Stimulated activated CD8-positive, alpha-beta memory T cell treated with anti-CD3 and anti-CD28 coated beads, Interleukin-4, amount 100 ng/mL, for 4 hours (primary cell): ENCODE measurements at places on chromosomes 12 and 14.
A peak's percentile ranks its signal among the peaks of the same experiment; 100 is the strongest.

GRCh38 chr12:30515351-30515750 is 180.3 kb downstream of the IPO8 start:
- DNase-seq: no peak

DNA sequence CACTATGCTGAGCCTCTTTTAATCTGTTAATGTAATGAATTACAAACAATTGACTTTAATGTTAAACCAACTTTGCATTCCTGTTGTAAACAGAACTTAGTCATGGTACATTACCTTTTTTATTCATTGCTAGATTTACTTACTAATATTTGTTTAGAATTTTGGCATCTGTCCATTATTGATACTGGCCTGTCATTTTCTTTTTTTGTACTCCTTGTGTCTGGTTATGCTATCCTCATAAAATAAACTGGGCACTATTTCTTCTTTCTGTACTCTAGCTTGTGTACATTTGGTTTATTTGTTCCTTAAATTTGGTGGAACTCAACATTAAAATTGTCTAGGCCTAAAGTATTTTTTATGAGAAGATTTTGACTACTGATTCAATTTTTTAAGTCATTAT is 32.1 kb downstream of the SPATA7 start:
- no peak for DNase-seq

DNA sequence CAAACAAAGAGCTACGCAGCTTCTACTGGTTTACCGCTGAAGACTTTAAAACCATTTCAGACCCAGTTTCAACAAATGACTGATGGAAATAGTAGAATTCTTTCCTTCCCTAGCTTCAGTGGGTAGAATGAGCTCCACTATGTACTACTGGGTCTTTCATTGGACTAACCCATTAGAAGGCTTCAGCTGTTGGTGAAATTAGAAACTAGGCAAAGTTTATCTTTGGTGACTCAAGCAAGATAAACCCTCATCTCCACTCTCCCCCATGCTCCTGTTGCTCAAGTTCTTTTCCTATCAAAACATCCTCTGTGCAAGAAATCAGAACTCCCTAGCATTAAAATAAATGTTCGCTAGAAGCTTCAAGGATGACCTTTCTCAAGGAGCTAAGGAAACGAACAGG is 159.2 kb downstream of the PAWR start:
- no peak for DNase-seq

GRCh38 chr14:22689199-22689598 is 45.0 kb upstream of the OR6J1 start:
- DNase-seq: no peak

DNA sequence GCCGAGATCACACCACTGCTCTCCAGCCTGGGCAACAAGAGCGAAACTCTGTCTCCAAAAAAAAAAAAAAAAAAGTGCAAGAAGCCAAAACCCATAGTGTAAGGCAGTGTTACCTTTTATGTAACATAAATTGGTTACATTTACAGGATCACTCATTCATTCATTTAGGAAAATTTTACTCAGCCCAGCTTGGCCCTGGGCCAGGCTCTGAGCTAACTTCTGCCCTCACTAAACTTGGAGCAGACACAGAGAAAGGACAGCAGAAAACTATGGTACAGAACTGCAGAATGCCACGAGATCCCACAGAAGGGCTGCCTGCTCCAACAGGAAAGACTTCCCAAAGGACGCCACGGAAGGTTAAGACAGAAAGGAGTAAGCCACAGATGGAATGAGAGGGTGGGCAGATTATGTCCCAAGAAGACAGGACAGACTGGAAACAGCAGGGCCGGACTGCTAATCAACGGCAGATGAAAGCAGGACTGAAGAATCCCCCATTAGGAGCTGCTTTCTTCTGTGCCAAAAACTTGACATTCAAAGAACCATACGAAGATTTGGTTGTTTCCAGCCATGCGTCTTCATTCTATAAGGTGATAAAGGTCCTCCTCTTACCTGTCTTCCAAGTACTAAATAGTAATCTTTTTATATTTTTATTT is 18.9 kb downstream of the PPP1R13B start:
- DNase-seq: no peak

DNA sequence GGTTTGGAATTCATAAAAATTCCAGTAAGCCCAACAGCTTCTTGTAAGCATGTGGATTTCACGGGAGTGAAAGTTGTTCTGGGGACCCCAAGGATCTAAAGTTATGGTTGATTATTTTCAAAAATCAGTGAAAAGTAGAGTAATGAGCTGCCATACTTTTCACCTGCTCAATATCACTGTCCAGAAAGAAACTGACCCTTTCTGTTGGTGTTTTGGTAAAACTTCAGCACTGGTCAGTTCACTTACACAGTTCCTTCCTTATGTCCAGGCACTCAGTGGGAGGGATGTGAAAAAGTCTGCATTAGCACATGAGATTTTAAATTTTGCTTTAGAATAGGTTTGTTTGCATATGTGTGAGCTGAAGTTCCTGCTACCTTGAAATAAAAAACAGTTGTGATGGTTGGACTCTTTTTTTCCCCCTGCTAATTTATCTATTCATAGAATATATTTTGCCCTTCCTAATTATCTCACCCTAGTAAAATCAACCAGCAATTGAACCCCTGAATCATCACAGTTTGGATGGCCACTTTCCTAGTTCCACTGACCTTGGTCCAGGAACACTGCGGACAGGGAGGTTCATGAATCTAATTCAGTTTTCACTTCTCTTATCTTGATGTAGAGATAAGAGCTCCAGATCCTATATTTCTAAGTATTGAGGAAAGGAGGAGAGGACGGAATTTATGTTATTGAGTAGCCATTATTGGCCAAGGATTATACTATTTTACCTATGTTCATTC is 25.8 kb downstream of the CFL2 start:
- DNase-seq: no peak

DNA sequence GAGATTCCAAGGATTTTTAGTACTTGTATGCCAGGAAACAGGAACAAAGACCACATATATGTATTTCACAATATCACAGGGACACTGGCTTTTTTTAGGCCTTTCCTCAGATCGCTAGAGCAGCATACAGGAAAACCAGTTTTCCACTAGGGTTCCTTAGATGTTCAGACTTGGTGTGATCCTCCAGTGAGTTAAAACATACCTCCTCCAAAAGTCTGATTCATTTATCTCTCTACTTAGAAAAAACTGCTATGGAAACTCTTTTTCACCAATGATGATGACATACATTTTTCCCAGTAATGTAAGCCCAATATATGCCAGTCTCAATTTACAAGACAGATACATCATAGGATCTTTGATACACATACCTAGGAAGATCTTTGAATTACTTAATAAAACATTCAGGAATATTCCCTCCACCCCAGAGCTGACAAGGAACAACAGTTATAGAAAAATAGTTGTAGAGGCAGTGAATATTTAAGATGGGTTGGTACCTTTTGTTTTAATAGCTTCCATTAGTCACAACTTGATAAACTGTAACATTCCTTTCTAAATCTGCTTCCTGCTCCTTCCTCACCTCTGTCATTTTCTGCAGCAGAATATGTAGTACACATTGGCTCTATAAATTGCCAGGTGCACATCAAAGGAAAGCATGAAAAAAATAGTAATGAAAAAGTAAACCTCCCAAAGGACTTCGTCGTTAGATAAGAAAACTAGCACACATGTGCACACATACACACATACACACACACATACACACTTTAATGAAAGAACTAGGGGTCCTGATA is 27.5 kb downstream of the BCAT1 start:
- no peak for DNase-seq

GRCh38 chr12:106193394-106194215 is 54.2 kb downstream of the CKAP4 start:
- no peak for DNase-seq

GRCh38 chr12:94941440-94941862 is 62.0 kb downstream of the NDUFA12 start:
- peak; percentile 24 for DNase-seq

DNA sequence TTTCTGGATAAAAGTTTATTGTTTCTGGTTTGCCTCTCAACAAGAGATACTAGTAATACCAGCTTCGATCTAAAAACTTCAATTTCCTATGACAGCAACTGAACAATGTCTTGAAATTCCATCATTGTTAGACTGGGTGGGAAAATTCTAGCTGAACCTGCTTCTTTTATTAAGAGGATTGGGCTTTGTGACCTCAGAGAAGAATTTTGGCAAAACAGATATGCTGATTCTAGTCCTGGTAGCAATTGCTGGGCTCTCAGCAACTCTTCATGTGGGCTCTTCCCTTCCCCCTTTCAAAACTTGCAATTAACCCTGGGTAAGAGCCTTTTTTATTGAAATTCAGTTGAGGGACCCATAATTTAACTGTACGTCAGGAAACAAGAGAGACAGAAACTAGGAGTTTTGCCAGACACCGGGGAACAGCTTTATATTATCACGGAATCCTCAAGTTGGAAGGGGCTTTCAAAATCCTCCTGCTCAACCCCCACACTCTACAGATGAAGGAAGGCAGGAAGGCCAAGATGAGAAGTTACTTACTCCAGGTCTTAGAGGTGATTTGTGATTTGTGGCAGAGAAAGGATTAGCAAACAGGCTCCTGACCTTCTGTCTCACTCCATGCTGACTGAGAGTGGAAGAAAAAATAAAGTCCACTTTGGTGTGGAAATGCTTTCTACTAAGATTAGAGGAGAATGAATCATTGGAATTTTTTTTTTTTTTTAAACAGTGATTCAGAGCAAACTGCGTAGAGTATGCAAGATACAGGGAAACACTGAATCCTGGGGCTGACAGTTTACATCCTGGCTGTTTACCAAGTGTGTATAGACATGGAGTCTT is 239.0 kb upstream of the ATP2B1 start:
- DNase-seq: no peak

DNA sequence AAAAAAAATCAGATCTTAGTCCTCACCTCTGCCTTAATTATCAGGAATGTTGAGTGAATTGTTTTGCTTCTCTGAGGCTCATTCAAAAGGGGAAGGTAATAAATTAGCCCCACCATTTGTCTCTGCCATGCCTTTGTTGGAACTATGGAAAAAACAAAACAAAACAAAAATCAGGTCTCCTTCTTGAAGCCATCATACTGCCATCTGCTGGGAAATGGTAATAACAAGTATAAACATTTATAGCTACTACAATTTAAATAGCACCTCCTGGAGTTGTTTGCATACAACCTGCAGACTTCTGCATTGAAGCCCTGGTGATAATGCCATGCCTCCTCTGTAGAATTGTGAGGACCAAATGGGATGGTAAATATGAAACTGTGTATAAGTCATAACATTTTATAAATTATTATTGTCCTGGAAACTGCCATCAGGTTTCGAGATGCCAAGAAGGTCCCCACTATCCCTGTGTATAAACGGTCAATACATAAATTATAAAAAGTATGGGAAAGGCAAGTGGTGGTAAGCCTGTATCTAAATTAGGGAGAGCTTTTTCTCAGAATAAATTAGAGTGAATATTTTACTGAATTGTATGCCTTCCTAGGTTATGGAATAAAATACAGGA is 87.2 kb upstream of the FGD4 start:
- DNase-seq: no peak

DNA sequence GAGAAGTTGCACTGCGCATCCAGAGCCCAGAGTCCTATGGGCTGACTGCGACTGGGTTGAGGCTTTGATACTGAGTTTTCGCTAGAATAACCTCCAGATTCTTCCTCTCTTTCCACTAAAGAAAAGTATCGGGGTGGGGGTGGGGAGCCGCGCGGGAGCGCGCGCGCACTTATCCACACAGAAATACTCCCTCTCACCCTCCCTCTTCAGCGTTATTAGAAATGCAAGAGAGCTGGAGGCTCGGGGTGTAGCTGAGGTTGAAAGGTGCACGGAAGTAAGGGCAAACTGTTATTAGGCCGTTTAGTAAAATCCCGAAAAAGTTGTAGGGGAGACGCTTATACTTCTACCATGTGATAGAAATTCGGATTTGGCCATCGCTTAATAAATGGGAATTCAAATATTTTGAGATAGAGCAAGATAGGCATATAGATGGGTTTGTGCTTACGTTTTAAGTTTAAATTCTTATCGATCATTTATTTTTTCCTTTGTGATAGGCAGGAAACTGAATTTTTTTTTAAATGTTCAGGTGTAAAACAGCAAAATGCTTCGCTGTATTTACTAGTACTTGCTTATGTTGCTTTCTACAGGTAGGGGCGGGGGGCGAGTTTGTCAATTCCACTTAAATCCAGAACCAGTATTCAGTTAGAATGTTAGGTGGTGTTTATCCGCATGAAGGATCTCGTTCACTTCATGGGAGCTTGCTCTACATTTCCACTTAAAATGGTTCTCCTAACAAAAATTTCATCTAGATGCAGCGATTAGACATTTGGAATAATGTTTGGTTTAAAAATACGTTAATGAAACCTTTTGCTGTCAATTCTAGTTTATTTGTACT is 1.1 kb downstream of the ARHGAP5 start:
- DNase-seq: no peak

GRCh38 chr12:122006186-122006926 is 15.3 kb upstream of the BCL7A start:
- no peak for DNase-seq
